Vagina (tissue), 2 donors: ENCODE measurements at places on chromosomes 12 and 14. TPM values are rescaled to one million over a fixed set of nuclear protein-coding genes. Genes with fewer than 3 reads are reported as not detected.

DNA sequence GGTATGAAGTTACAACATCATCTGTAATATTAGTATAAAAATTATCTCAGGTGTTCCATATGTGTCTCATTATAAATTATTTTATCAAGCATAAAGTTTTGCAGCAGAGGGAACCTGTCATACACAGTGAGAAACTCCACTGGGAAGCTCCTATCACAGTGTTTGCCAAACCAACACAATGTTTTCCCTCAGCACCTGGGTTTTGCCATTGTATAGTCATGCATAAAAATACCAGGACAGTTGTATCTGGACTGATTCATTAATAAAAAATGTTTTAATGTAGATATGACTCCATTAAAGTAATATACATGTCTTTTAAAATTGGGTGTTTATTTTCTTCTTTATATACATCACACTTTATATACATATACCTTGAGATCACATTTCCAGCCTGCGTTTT lies 56.6 kb downstream of the METTL25 start:
- DNase-seq: no peak

DNA sequence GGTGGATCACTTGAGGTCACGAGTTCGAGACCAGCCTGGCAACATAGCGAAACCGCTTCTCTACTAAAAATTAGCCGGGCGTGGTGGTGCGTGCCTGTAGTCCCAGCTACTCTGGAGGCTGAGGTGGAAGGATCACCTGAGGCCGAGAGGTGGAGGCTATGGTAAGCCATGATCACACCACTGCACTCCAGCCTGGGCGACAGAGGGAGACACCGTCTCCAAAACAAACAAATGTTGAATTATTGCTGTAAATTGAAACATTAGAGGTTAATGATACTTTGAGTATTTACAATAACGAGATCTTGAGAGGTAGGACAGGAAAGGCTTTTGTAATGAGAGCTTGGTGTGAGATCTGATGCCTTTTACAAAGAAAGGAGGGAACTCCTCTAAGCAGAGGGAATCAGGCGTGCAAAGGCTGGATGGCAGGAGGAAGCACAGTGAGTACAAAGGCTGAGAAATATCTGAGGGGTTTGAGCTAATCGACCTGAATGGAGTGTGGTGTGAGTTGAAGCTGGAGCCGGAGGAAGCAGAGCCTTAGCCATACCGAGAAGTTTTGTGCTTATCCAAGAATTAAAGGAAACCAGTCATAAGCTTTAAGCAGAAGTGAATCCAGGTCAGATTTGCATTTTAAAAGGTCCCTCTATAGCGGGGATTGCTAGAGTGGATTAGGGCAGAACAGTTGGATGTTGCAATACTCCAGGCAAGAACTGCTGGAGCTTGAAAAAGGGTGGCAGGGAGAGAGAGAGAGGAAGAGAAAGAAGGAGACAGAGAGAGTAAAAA lies 1.1 kb downstream of the RHNO1 start:
- no peak for DNase-seq

- no peak for DNase-seq
These were observed 72.8 kb upstream of the ZDHHC17 start for GRCh38 chr12:76690921-76691700.

Gene KLHDC1
- total RNA-seq: 4.7 TPM

GRCh38 chr14:68807148-68807600 lies 14.3 kb upstream of the ZFP36L1 start:
- DNase-seq: peak; percentile 86
